Stimulated activated naive CD4-positive, alpha-beta T cell treated with Interleukin-2 at 50 U/mL for 16 hours (primary cell): ENCODE measurements at places on chromosomes 7 and 10.

DNA sequence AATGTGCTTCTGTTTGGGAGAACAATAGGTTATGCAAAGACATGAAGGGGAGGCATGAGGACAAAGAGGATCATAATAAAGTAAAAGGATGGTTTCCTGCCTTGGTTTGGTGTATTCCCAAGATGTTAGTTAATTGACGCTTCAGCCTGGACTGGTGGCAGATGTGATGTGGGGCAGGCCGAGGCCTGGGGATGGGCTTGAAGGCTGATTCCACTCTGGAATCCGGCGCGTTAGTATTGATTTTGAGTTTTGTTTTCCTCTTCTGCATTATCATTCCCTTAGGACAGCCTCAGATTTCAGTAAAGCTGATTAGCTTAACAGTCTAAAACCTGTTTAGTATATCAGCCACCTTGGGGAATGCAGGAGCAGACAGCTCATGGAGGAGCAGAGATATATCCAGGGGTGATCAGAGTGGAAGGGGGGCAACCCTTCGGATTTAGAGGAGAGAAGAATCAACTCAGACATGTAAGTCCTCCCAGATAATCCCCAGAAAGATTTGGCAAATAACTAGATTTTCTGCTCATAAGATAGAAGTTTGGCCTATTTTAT lies 159.8 kb upstream of the MTPN start:
- no peak for DNase-seq

DNA sequence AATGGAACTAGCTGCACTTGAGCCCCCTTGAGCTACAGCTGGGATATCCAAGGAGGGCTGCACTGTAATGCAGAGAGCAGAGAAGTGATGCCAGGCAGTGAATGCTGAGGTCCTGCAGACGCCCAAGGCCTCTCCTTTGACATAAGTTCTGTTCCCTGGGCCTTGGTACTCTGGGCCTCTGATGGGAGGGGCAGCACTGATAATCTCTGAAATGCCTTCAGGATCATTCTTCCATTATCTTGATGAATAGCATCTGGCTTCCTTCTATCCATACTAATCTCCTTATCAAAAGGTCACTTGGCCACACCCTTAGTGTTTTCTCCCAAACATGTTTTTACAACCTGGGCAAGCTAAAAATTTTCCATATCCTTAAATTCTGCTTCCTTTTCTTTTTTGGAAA lies 6.9 kb downstream of the GRB10 start:
- DNase-seq, result no peak

GRCh38 chr7:47812429-47813136 lies 135.7 kb downstream of the PKD1L1 start:
- no peak for DNase-seq

DNA sequence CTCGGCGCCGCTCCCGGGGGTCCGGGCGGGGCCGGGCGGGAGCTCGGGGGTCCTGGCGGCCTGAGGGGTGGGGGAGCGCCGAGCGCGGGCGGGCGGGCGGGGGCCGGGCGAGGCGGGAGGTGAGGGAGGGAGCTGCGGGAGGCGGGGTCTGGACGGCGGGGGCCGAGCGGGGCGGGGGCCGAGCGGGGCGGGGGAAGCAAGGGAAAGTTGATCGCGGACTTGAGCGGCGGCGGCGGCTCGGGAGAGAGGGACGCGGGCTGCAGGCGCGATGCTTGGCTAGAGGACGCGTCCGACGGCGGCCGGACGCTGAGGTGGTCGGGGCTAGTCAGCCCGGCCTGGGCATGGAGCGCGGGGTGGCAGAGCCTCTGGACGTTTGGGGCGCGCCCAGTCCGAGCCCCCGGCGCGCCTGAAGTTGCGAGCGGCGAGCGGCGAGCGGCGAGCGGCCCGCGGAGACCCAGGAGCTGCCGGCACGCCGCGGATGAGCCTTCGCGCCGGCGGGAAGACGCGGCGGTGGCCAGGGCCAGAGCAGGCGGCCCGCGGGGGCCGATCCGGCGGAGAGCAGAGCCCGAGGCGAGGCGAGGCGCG lies at the start of gene CDH23:
TSS of gene CDH23 (plus strand) at position 210 of the 585 bp plus-strand sequence. CDS start 42,912 bp downstream, outside the sequence.
- DNase-seq, result no peak

DNA sequence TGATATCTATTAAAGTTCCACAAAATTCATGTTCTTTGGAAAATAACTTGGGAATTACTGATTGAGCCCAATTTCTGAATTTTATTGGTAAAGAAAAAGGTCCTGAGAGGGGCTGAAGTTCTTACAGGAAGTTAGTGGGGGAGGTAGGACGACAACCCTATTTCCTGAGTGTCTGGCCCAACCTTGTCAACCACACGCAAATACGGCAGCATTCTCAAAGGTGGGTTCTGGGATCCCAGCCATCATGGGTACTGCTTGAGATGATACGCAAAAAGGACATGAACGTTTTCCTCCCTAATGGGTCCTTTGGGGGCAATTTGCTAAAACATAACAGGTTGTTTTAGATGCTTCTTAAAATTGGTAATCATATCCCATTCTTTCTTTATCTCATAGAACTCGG lies 2.7 kb upstream of the PDCD4 start:
- no peak for DNase-seq

DNA sequence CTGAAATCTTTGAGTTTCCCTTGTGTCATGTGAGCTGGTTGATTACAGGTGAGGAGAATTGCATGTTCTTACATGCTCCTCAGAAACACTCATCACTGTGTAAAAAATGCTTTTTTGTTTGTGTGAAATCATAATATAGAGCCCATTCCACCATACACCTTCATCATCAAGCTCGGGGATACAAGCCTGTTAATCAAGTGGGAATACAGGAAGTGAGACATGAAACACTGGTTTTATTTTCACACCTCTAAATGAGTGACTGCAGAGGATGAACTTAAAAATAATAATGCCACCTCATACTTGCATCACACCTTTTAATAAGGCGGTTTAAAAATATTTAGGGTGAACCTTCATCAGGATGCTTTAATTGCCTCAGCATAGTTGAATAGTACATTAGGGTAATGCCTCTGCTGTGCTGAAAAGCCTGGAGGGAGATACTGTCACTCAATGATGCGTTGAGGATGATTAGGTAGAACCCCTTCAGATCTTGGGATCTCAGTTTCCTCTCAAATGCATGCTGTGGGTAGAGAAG lies 164.6 kb downstream of the AUTS2 start:
- DNase-seq, result no peak

DNA sequence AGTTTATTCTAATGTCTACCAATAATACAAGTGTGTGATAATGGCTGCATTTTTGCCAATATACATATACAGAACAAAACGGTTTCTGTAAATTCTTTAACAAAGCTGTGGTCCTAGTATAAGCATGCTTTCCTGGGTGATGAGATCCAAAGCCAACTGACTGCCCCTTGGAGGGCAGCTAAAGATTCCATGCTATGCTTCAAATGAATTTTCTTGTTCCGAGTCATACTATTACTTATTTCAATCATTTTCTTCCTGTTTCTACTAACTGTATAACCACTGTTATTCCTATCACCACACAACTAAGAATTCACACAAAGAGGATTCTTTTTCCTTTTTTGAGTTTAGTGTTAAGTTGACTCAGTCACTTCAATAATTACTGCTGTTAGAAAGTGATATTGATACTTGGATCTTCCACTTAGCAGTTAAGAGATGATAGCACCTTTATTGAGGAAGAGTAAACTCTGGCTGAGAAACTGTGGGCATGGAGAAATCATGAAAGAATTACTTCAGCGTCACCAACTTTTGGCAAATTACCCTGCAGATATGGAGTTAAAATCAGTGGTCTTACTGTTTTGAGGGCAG lies 197.5 kb downstream of the ARL4A start:
- no peak for DNase-seq

GRCh38 chr7:74233655-74234285 lies 20.4 kb downstream of the RFC2 start:
- no peak for DNase-seq
